ENCODE measurements at places on chromosomes 2 and 18.

GRCh38 chr2:62596061-62596921 lies 90.3 kb upstream of the TMEM17 start:
- no peak for DNase-seq

- no peak for DNase-seq
These were observed 189.6 kb upstream of the SP5 start for GRCh38 chr2:170525566-170525900.

DNA sequence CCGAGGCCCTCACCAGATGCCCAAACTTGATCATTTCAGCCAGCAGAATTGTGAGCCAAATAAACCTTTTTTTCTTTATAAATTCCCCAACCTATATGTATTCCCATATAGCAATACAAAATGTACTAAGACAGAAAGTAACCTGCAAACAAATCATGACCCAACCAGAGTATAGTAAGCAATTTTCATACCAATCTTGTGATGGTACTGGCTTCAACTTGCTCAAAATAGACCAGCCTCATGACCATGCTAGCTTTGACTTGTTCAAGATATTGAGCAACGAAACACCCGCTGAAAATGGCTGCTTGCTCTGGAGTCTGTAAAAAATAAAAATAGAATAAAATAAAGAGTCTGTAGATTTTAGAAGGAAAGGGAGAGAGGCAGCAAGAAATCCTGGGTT lies 97.6 kb downstream of the C1D start:
- no peak for DNase-seq

- no peak for DNase-seq
These were observed 5.9 kb upstream of the RALB start for GRCh38 chr2:120246546-120247300.

DNA sequence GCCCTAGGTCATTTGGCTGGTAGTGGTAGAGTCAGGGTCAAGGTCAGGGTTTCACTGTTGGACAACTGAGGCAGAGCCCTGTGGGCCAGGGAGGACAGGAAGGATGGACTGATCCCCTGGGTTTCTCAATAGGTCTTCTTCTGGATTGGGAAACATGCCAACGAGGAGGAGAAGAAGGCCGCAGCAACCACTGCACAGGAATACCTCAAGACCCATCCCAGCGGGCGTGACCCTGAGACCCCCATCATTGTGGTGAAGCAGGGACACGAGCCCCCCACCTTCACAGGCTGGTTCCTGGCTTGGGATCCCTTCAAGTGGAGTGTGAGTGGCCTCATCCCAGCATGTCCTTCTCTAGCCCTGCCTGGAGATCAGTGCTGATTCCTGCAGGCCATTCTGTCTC lies 18.1 kb downstream of the VIL1 start:
- DNase-seq, result no peak

DNA sequence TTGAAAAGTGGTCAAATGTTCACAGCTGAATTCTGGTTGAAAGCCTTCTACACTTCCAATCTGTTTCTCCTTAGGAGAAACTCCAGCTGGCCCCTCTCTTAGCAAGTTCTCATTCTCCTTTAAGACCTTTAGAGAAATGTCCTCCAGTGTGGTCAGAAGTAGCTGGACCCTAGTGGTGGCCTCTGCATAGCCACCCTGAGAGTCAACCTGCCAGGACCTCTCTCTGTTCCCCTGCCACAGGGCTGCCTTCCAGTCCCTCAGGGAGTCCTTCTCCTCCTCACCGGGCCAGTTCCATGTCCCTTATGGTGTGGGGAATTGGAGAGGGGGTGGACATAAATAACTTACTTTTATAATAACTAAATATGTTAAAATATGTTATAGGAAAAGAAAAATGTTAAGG lies 200.9 kb upstream of the PKDCC start:
- DNase-seq, result no peak

GRCh38 chr18:9824952-9825371 lies 60.8 kb upstream of the TXNDC2 start:
- DNase-seq, result no peak

DNA sequence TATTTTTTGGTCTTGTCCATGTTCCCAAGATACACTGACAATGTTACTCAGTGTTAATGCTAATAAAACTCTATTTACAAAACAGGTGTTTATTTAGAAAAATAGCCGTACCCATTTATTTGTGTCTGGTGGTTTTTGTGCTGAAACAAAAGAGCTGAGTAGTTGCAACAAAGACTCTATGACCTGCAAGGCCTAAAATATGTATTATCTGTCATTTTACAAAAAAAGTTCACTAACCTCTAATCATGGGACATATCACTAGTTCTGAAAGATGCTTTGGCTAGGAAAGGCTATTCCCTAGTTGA lies 59.2 kb upstream of the SLC25A52 start:
- DNase-seq, result no peak

GRCh38 chr2:156331572-156332283 lies 793 bp downstream of the NR4A2 start:
- DNase-seq, result peak; percentile 34

GRCh38 chr18:9483526-9483925 lies 8.2 kb downstream of the RALBP1 start:
- DNase-seq, result no peak

DNA sequence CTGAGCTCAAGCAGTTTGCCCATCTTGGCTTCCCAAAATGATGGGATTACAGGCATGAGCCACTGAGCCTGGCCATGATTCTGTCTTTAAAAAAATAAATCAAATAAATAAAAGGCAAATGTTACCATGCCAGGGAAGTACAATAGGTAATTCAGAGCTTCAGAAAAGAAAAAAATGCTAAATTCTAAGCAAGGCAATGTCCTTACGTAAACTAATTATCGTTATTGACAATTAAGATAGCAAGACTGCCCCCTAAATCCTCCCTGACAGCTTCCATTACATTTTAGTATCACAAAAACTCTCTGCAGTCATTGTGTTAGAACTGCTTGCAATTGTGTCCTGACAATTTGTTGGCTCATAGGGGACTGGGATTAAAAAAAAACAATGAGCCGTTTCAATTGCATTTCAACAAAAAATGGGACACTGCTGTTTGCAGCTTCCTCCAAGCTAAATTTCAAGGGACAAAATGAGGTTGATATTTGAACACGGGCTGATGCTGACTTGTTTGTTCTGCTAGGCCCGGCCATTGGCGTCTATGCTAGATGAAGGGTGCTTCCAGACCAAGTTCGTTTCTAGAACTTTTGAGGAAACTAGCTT lies 88.9 kb downstream of the MOGAT1 start:
- no peak for DNase-seq

GRCh38 chr2:121625953-121626352 lies 23.3 kb downstream of the CLASP1 start:
- no peak for DNase-seq

Measured in HEK293T (cell line).